Activated CD8-positive, alpha-beta memory T cell treated with anti-CD3 and anti-CD28 coated beads for 1 hour (primary cell): ENCODE measurements at places on chromosomes 16 and 17.

- DNase-seq = no peak
These were observed 27.4 kb upstream of the NAGLU start for GRCh38 chr17:42508426-42509165.

DNA sequence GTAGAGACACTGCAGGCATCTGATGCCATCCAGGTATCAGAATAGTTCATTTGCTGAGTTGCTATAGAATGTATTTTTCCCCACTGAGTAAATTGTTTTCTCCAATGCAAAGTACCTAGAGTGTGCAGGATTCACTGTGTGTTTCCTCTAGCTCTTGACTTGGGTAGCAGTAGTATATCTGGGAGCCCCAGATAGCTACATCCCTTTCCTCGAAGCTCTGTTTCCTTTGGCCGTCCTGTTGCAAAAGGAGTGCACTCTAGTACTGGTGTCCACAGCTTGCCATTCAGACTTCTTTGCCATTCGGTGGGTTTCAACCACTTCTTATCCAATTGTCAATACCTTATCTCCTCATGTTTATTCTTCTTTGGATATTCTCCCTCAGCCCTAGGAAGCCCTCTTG is 12.8 kb downstream of the ABCA8 start:
- DNase-seq = no peak

DNA sequence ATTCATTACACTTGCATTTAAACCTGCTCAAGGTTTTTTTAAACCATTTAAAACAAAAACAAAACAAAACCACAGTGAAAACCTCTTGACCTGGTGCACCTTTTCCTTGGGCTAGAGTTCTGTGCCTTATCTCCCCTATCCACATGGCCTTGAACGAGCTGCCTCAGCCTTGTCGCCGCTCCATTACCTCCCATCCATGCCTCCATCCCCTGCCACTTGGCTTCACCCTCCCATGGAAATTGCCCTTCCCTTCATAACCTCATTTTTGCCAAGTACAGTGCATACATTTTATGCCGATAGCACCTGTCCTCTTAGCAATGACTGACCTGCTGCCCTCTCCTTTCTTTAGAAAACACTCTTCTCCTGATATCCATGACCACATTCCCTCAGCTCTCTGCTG is 188.6 kb upstream of the ASIC2 start:
- DNase-seq = no peak

- no peak for DNase-seq
These were observed 219.1 kb downstream of the STX8 start for GRCh38 chr17:9356488-9356911.

DNA sequence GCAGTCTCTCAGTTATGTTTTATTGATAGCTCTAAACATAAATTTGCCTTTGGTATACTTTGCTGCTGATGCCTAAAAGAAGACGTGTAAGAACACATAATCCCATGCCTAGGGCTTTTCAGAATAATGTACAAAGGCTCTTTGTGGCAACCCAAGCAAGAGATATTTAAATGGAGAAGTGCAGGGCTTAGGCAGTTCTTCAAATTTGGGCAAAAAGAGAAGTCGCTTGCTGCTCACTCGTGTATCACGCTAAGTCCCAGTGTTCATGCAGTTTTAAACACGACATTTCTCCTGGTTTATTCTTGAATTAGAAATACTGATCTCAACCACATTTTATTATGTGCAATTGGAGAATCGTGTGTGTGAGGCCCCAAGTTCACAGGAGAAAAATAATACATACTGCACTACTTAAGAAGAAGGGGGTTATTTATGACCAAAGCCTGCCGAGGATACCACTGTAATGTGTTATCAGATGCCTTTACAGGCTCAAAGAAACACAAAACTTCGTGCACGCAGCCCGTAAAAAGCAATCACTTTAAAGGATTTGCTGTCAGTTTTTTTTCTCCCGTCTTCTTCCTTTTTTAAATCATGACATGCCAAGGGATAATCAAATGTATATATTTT is 22.5 kb upstream of the IRX6 start:
- no peak for DNase-seq

GRCh38 chr17:28093999-28094716 is 51.7 kb downstream of the NLK start:
- DNase-seq = no peak

DNA sequence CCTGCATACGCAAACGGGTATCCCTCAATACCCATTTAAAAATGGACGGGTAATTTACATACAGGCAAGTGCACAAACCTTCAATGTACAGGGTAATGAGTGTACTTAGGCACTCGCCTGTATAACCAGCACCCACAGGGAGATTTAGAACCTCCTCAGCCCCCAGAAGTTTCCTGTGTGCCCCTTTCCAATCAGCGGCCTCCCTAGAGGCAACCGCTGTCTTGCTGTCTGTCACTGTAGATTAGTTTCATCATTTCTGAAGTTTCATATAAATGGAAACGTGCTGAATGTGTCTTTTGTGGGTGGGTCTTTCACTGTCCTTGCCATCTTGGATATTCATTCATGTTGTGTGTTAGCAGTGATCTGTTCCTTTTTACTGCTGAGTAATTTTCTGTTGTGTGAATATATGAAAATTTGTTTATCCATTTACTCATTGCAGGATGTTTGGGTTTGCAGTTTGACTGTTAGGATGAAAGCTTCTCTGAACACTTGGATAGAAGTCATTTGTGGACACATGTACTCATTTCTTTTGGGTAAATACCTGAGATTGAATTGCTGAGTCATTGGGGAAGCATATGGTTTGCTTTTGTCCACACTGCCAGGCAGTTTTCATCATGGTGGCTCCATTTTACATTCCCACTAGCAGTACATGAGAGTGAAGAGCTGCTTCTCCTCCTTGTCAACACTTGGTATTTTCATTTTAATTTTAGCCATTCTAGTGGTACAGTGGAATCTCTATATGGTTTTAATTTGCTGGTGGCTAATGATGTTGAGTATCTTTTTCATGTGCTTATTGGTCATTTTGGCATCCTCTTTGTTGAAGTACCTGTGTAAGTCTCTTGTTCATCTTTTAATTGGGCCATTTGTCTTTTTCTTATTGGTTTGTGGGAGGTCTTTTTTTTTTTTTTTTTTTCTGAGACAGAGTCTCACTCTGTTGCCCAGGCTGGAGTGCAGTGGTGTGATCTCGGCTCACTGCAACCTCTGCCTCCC is 2.1 kb upstream of the ADCY7 start:
- no peak for DNase-seq

DNA sequence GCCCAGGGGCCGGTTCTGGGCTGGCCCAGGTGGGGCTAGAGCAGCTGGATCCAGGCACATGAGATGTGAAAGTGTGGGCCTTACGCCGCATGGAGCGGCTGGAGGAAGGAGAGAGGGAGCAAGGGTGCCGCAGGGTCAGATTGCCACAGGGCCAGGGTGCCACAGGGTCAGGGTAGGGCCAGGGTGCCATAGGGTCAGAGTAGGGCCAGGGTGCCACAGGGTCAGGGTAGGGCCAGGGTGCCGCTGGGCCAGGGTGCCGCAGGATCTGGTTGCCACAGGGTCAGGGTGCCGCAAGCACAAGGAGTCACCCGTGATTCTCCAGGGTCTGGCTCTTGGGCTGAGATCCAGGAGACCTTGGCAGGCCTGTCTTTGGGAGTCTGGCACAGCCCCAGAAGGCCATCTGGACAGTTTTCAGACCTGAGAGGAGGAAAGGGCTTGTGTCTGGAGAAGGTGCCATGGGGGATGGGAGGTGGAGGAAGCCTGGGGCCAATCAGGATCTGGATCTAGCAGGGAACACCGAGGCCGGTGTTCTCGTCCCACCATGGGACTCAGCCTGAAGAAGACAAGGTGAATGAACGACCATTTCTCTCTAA is 13.1 kb upstream of the LASP1NB start:
- no peak for DNase-seq

DNA sequence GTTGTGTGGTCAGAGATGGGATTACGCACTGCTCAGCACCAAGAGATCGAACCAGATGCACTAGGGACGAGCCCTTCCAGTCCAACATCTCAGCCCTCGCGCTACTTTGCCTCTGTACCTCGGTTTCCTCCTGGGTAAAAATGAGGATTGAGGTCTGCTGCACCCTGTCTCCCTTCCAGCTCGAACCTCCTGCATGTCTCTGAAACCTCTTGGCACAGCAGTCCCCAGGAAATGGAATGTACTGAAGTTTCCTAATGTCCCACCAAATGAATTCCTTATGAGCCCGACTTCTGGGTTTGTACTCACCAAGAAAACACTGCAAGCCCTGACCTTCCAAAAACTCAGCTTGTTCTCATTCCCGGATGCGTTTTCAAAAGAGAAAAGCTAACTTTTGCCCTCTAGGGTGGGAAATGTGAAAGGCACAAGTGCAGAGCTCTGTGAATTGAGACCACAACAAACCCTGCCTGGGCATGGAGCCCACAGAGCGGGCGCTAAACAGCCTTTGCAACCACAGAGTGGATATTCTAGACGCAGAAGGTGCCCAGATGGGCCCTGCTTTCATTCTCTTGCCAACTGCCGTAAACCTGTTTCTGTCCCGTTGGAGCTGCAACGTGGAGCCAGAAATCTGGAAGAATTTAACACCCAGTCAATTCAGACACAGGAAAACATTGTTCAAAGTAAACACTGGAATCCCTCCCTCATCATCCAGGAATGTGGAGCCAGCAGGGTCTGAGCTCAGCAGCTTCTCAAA is 10.3 kb downstream of the CDRT4 start:
- no peak for DNase-seq

GRCh38 chr17:13084420-13084819 is 66.6 kb upstream of the ELAC2 start:
- DNase-seq = no peak

GRCh38 chr17:46163316-46163715 is 29.9 kb downstream of the KANSL1 start:
- no peak for DNase-seq

GRCh38 chr17:41647940-41648410 is 23.6 kb upstream of the KRT17 start:
- peak; percentile 67 for DNase-seq

- DNase-seq = no peak
These were observed 185.0 kb upstream of the COX10 start for GRCh38 chr17:13884347-13884746.

- DNase-seq = no peak
These were observed 155.2 kb downstream of the RAB11FIP4 start for GRCh38 chr17:31546650-31547049.

DNA sequence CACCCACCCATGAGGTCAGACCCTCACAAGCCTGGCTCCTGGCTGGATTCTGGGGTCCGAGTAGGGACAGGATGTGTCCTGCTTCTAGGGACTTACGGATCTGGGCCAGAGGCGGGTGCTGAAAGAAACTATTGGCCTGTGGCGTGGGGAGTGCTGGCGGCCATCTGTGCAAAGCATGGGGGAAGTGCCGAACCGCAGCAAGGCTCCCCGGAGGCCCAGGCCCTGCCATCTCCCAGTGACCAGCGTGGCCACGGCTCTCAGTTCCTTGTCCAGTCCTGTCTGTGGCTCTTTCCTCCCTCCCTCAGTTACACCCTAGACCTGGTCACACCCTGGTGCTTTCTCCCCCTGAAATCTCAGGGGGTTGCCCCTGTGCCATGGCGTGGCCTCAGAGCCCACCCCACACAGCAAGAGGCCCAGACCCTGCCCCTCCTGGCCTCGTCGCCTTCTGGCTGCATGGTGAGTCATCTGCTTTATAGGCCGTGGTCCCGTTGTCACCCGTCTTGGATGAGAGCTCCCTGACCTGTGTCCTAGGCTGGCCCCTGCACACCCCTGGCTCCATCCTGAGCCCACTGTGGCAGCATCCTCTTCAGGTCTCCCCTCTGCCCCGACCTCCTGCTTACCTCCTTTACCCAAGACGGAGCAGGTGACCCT is 54.5 kb downstream of the PRMT7 start:
- no peak for DNase-seq

GRCh38 chr16:69838489-69838888 is 76.4 kb downstream of the WWP2 start:
- DNase-seq = no peak

DNA sequence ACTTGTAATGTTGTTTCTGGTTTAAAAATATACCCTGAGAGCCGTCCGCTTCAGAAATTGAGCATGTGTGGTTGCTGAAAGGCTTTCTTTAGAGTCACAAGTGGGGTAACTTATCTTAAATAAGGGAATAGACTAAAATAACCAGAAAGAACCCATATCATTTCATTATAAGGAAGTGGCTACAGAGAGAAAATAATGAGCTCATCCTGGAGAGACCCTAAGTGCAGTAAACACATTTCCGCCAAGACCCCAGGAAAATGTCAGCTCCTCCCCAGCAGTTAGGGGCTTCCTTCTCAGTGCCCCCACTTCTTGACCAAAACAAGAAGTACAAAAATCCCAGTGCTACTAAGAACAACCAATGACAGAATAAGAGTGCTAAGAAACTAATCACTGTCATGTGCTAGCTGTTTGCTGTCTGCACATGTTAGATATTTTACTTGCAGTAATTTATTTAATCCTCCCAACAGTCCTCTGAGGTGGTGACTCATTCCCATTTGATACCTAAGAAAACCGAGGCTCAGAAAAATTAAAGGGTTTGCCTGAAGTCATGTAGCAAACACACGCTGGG is 83.5 kb downstream of the CDYL2 start:
- no peak for DNase-seq

DNA sequence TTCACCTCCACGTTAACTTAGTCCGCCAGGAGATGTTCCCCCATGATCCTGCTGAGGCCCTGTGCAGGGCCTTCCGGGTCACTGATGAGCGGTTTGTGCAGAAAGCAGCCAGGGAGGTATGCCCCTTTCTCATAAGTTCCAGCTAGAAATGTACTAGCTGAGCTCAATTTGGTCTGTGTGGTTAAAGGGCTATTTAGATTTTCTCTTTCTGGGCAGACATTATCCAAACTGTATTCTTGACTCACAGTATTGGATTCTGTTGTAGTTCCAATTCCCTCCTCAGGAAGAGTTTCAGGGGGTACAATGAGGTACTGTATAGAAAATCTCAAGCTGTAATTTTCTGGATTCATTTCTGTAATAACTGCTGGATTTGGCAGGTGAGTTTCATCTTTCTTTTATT is 137.1 kb downstream of the TRIM37 start:
- no peak for DNase-seq

- no peak for DNase-seq
These were observed 6.7 kb upstream of the ADGRG1 start for GRCh38 chr16:57621521-57622271.

DNA sequence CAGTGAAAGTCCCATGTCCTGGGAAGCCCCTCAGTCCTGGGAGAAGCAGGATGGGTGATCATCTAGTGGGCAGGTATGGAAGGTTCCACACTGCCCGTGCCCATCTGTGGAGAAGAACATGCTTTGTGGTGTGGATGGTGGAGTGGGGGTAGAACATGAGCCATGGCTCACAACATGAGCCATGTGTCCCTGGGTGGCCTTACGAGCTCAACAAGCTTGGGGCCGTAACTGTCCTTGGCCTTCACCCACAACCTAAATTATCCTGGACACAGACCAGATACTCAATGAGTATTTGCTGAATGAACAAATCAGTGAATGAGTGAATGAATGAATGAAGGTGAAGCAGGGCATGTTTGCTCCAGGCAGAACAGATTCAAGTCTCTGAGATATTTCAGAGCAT is 13.5 kb downstream of the SOX8 start:
- DNase-seq = no peak

GRCh38 chr17:27582696-27583095 is 48.3 kb upstream of the LGALS9 start:
- no peak for DNase-seq
